ENCODE measurements at places on chromosomes 11 and 22.

DNA sequence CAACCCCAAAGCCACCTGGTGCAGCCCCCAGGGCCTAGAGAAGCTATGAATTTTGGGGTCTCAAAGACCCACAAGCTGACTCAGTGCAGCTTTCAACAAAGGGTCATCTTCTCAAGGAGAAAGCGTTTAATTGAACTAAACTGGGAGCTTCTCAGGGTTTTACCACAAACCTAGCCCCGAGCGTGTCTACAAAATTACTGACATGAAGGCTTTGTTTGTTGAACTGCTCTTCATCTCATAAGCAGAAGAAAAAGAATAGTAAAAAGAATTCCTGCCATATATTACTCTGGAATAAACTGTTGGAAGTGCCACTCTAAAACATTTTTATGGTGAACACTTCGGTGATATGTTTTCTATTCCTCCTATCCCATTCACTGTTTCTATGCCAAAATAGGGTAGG, 50.8 kb upstream of the INCENP start:
- DNase-seq, result no peak

GRCh38 chr22:31583861-31584485, 78.0 kb downstream of the PISD start:
- peak; percentile 80 for DNase-seq

DNA sequence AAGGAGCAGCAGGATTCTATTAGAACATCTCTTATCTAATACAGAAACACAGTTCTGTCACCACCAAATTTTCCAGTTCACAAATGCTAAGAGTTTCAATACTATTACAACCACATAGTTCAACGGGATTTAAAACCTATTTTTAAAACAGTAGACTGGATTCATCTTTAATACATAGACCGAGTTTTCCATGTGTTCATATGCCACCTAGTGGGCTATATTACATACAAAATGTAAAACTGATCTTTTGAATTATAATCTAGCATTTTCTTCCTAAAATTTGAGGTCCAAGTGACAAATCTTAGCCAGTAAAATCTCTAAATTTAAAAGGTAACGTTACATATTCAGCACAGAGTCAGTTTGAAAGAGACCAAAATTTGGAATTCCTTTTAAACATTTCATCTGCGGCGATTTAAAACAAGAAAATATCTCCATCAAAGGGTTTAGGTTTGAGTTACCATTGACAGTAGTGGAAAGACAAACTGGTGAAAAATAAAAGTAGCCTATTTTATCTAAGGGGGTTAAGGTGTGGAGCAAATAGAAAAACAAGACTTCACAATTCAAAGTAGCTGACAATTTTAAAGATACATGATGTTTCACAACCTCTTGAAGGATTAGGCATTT, 269.3 kb upstream of the MPPED2 start:
- DNase-seq, result peak; percentile 16

DNA sequence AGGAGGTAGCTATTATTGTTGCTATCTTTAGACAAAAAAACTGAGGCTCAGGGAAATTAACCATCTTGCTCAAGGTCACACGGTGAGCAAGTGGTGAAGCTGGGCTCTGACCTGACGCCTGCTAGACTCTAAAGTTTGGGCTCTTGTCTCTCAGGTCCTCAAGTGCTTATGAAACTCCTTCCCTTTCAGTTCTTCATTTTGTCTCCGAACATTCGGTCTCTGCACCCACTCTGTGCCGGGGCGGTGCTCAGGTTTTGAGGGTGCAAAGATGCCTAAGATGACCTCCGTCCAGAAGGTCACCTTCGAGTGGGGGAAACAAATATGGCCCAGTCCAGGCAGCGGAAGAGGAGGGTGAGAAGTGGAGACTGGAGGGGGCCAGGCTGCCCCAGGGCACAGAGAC, 16.0 kb downstream of the OVOL1 start:
- DNase-seq, result no peak

- DNase-seq, result no peak
Observed at GRCh38 chr11:9739123-9739900, 75.4 kb downstream of the SWAP70 start.

- DNase-seq, result no peak
Observed at GRCh38 chr22:49662681-49663080, 165.0 kb downstream of the BRD1 start.

- no peak for DNase-seq
Observed at GRCh38 chr22:38203090-38203810, 1.5 kb downstream of the MAFF start.

DNA sequence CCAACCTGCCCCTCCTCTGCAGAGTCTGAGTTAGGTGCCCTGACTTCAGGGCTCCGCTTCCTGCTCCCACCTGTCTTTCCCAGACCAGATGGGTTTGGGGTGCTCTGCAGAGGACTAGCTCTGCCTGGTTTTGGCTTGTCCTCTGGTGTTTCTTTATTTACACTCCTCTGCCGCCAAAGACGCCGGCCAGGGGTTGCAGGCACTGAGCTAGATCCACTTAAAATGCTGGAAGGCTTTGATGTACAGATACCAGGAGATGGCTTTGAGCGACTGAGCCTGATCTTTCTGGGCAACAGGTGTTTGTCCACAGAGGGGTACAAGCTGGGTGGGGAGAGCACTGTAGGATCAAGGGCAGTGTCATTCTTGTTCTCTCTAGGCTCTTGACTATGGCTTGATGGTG, 3.9 kb downstream of the SELENOH start:
- DNase-seq, result no peak

GRCh38 chr11:94283678-94284077, 20.7 kb upstream of the IZUMO1R start:
- no peak for DNase-seq

DNA sequence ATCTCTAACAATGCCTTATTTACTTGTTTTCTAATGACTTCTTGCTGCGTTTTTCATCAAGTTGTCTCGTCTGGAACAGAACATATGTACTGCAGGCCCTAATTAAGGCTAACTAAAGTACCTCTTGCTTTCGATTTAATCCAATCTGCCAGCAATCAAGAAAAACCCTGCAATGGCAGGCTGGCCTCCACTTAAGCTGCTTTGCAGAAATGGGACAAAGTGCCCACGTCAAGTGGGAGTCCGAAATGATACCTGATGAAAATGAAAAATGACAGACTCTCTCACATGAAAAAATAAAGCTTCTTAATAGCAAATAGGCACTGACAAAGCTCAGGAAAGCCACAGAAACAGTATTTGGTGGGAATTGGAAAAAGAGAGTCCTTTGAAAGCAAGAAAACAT, 1454.7 kb downstream of the FAM181B start:
- DNase-seq, result no peak

DNA sequence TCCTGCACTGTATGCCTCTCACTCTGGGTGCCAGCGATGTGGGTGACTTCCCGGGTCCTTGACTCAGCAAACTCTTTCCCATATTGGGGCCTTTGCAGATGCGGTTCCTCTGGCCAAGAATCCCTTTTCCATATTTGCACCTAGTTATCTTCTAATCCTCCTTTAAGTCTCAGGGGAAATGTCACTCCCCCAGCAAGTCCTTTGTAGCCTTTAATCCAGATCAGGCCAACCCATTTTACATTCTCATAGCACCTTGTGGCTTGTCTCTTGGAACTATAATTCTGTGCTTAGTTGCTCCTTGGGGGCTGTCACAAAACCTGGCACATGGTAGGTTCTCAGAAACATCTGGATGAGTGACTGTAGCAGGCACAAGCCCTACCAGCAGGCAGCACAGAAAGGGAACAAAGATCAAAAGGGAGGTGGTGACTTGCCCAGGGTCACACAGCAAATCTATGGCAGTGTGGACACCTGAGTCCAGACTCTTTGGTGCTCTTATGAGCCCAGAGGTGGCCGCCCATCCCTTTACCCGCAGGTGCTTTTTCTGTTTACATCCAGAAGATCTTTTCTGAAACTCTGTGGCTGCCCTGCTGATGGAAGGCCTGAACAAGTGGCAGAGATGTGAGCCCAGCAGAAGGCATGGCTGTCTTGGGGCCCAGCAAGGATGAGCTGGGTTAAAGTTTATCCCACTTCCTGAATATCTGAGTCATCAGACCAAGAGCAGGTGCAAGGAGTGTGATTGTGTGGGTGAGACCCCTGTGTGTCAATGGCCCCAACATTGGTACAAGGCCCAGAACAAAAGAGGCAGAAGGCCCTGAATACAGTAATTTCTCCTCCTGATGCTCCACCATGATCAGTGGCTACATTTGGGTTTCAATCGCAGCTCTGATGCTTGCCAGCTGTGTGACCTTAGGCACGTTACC, 78.6 kb upstream of the GRK3 start:
- DNase-seq, result no peak

DNA sequence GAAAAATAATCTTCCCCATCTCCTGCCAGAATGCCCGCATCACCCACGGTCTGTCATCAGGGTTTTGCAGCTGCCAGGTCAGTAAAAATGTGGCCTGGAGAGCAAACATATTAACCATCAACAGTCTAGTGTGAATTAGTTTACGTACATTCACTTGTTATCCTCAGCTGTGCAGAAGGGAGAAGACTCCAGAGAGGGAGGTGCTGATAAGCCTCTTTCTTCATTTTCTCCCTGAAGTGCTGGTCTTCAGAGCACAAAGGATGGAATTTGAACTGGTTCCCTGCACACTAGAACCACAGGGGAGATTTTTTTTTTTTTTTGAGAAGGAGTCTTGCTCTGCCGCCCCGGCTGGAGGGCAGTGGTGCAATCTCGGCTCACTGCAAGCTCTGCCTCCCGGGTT, 8.2 kb downstream of the FGF19 start:
- DNase-seq, result no peak

DNA sequence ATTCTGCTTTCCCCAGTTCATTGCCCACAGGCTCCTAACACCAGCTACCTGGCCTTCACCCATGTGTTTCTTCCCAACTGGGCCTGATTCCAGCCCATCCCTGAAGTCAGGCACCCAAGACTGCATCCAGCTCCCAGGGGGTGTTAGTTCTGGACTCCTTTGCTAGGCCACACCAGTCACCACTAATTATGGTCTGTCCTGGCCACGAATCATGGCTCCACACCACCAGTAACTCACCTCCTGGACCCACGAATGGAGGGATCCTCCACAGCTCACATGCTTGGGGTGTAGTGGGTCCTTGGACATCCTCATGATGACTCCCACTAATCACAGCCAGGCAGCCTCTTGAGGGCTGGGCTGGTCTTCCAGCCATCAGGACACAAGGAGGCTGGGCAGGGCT, 3.6 kb upstream of the RASL10A start:
- DNase-seq, result no peak

DNA sequence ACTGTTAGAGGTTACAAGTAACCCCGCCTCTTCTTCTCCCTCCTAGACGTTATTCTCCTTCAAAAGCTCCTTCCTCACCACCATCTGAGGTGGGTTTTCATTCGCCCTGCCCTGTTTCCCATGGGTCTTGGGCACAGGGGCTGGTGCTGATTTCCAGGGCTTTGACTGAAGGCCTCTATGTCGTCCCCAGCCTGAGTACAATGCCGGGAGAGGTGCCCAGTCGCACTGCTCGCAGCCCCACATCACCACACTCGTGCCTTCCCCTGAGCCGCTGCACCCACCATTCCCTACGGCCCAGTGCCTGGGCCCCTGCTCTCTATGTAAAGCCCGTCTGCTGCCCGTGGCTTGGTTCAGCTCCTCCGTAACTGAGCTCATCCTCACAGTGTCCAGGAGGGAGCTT, 169.8 kb downstream of the DSCAML1 start:
- no peak for DNase-seq

DNA sequence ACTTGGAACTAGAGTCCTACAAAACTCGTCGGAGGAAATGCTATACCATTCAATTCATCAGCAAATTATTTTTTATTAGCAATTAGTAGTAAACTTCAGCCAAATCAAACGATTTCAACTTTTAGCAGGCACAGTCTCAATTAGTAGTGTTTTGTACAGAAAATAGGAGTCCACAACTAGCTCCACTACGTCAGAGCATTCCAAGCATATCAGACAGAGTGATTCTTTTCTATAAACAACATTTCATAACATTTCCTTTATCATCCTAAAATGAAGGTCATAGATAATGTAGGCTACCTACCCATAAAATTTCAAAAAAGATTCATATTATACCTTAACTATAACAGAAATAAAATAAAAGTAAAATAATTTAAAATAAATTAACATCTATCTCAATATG, 169.9 kb downstream of the KIF18A start:
- no peak for DNase-seq

All from fibroblast of skin of scalp (primary cell).